ENCODE measurements at places on chromosomes 3 and 15.

GRCh38 chr3:19002606-19003005 is 145.7 kb upstream of the KCNH8 start:
- DNase-seq: no peak

DNA sequence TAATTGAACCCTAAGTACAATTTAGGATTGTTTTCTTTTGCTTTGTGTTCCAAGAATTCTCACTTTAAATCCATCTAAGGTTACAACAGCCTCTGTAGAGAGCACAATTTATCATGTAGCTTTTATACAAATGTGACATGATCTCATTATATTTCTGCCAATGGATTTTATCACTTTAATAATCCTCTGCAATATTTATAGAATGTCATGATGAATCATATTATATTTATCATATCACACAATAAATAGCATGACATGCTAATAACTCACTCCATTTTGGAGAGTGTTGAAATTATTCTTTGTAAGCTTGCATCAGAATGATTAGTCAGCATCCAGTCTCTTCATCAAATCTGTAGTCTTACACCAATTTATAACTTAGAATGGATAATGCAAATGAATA is 280.6 kb upstream of the ZNF717 start:
- no peak for DNase-seq

DNA sequence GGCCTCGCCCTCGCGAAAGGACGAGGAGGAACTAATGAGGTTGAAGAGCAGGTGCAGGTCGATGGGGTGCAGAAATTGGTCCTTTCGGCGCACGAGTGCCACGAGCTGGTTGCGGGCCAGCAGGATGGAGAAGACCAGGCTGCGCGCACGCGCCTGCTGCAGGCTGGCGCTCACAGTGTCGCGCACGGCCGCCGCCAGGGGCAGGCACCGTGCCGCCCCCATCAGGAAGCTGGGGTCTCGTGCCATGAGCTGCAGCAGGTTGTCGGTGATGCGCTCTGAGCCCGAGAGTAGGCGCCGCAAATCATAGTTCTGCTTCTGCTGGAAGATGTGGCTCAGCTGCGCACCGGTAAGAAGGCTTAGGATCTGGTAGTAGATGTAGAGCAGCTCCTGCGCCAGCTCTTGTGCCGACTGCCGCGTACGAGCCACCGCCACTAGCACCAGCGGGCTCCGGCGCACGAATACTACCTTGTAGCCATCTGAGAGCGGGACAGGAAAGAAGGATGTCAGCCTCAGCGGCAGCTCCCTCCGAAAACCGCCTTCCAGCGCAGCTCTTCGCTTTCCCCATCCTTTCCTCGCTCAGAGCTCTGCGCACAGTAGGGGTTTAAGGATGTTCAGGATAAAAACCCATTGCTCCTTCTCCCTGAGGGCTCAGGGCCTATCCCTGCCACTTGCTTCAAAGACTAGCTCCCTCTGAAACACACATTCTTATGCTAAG is 6.9 kb upstream of the MST1R start:
- DNase-seq: no peak

- DNase-seq: no peak
These were observed 503.4 kb upstream of the MDFIC2 start for GRCh38 chr3:70815817-70816216.

DNA sequence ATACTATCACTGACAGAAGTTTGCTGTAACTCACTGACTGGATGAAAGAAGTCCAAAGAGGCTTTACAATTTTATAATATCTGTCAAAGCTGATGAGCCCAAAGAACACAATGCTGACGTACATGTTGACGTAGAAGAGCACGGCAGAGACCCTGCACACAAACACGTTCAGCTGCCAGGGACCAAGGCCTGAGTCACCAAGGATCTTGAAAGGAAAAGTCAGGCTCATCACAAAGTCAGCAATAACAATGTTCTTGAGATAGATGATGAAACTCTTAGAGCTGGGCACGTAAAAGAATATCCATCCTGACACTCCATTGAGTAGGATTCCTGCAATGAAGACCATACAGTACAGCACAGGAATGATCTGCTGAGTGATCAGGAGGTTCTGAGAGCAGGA is 10.9 kb upstream of the GPR171 start:
- no peak for DNase-seq

- no peak for DNase-seq
These were observed 193.6 kb downstream of the UBE2E2 start for GRCh38 chr3:23396746-23397145.

- no peak for DNase-seq
These were observed 309.4 kb upstream of the STT3B start for GRCh38 chr3:31223278-31223677.

Data from stimulated activated CD8-positive, alpha-beta memory T cell treated with anti-CD3 and anti-CD28 coated beads, Interleukin-4, amount 100 ng/mL, for 24 hours (primary cell).